NCI-H2107 (cell line): ENCODE measurements at places on chromosomes 16 and 17.

DNA sequence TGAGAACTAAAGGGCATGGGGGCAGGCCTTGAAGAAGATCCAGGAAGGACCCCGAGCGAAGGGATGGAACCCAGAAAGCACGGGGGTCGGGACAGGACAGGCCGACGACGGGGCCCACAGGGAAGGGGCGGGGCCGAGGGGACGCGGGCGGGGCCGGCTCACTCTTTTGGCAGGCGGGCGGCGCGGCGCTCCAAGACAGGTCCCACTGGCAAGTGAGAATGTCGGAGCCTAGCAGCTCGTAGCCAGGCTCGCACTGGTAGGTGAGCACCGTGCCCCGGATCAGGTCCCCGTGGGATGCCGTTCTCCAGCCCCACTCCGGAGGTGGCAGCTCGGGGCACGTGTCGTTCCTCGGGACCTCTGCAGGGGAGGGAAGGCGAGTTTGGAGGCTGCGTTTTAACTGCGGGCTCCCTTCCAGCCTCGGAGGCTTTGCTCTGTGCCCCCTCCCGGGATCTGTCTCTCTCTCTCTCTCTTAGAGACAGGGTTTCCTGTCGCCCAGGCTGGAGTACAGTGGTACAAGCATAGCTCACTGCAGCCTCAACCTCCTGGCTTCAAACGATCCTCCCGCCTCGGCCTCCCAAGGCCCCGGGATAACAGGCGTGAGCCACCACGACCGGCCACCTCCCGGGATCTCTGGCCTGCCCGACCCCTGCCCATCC is 13.7 kb upstream of the CDIPT start:
- DNase-seq, result no peak

- DNase-seq, result no peak
Observed at GRCh38 chr17:39016193-39017153, 49.3 kb upstream of the FBXO47 start.

GRCh38 chr17:47229535-47230443 is 20.6 kb downstream of the MYL4 start:
- peak; percentile 69 for DNase-seq

- no peak for DNase-seq
Observed at GRCh38 chr17:6439951-6440350, 4.3 kb upstream of the PIMREG start.

DNA sequence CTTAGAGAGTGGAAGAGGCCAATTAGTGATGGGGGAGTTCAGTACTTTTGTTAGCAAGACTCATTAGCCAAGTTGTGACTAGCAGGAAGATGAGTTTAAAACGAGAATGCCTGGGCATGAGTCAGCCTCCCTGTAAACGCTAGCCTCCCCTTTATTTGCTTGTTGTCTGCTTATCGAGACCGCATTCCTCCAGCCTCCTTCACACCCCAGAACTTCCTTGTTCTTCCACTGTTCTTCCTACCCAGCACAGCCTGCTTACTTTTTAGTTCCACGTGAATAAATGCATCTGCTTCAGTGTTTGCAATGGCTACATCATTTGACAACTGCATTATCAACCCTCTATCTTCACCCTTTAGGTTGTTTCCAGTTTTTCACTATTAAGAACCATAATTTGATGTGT is 20.2 kb upstream of the OR3A1 start:
- DNase-seq, result no peak
